RKO (cell line): ENCODE measurements at places on chromosomes 4 and X.

GRCh38 chrX:71909956-71910355 is 689 bp upstream of the NHSL2 start:
- DNase-seq = no peak

- no peak for DNase-seq
Measured at GRCh38 chrX:103360092-103360491, 3.8 kb downstream of the TCEAL9 start.

- DNase-seq = no peak
Measured at GRCh38 chrX:18810416-18810815, 103.0 kb downstream of the PPEF1 start.

- DNase-seq = peak; percentile 49
Measured at GRCh38 chrX:70998411-70999027, 67.6 kb upstream of the SLC7A3 start.

- peak; percentile 65 for DNase-seq
Measured at GRCh38 chr4:108620933-108621905, 843 bp downstream of the RPL34 start.

GRCh38 chrX:38856670-38857265 is 55.5 kb downstream of the MID1IP1 start:
- no peak for DNase-seq

DNA sequence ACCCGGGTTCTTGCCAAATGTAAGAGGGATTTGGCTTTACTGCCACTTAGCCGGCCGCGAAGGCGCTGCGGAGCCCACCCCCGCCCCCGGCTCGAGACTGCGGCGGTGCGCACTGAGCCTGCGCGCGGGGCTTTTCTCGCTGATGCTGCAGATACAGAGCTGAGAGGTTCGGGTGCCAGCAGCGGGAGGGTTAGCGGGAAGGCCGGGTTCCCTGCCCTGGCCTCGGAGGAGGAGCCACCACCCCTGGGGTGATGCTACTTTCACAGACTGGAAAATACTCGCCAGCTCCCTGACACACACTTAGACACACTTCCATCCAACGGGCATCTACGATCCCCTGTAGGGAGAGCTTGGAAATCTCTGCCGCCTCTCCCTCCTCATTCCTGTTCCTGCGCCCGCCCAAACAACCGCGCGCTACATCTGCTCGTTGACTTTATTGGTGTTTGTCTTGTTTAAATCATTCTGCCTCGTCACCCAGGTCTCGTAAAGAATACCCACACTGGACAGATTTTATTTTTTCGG is 2.1 kb upstream of the PCDH7 start:
- DNase-seq = no peak

GRCh38 chr4:86442881-86443280 is 83.0 kb upstream of the MAPK10 start:
- no peak for DNase-seq

GRCh38 chr4:102632241-102633065 is 128.3 kb downstream of the MANBA start:
- no peak for DNase-seq

GRCh38 chr4:102423375-102423774 is 77.8 kb upstream of the NFKB1 start:
- DNase-seq = no peak

GRCh38 chrX:42143866-42144592 is 220.7 kb upstream of the CASK start:
- no peak for DNase-seq

- DNase-seq = no peak
Measured at GRCh38 chr4:68250151-68250930, 4.8 kb upstream of the TMPRSS11B start.

- DNase-seq = no peak
Measured at GRCh38 chrX:150508018-150508417, 60.4 kb upstream of the MTM1 start.

GRCh38 chrX:153736871-153737441 is 12.3 kb downstream of the ABCD1 start:
- DNase-seq = no peak

GRCh38 chr4:166252487-166253402 is 379.7 kb downstream of the TLL1 start:
- peak; percentile 57 for DNase-seq

GRCh38 chrX:16807976-16808542 is 21.8 kb downstream of the TXLNG start:
- no peak for DNase-seq

GRCh38 chr4:102608190-102608589 is 107.0 kb downstream of the NFKB1 start:
- peak; percentile 37 for DNase-seq

DNA sequence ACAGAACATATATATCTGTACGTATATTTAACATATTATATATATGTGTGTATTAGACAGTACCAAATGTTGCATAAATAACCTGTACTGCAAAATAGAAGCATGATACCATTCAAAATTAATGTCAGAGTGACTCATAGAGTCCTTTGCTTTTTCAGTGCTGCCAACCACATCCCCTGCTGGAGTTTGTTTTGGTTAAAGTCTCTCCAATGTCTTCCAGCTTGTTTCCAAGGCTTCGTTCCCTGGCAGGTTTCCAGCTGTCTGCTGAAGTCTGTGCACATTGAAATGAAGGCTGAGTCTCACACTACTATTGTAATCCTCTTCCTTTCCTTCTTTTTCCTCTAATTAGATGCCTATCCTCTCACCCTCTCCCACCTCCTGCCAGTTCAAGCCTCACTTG is 14.9 kb downstream of the NRK start:
- peak; percentile 3 for DNase-seq

DNA sequence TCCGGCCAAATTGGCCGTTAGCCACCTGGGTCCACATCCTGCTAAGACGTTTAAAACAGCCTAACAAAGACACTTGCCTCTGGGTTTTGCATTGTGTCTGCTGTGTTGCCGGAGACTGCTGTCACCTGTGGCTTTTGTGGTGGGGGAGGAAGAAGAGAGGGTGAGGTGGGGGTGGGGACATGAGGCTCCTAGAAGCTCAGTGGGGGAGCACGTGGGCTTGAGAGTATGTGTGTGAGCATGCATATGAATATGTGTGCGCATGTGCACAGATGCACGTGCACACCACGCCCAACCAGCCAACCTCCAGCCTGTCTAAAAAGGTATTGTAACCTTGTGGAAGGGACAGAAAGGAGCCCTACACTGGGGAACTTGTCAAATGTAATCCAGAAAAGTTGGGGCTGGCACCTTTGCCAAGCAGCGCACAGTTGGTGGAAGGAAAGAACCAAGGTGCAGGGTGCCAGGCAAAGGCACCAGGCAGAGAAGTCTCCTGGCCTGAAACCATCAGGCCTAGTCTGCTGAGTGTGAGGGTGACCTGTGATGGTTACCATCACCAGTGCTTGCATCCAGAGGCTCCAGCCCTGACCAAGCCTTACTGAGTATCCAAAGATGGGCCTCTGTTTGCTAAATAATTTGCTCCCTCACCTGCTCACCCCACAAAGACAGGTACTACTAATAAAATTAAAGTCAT is 10.1 kb upstream of the SASH3 start:
- no peak for DNase-seq

DNA sequence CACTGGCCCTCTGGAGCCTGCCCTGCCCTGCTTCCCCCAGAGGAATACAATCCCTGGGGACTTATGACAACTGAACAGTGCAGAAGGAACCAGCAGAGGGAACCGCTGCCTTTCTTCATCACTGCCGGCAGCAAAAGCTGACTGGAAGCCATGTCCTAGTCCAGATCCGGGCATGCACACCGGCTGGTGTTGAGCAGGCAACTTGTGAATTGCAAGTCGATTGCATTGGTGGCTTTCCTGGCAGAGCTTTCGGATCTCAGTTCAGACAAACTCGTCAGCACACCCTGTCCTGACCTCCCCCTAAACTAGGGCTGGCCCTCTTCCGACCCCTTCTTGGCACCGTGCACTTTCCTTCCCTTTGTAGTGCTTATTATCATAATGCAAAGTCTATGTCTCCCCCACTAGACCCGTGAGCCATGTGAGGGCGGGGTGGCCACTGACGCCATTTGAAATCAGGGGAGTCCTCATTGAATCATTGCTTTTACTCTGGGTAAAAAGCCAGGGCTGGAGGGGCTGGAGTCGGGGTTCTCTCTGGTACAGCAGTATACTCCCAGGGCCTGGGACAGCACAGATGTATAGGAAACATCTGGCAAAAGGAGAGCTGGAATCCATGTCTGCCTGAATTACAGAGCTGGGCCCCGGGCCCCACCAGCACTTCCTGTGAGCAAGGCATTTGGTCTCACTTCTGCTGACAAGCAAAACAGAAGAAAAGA is 1.8 kb downstream of the ARHGAP4 start:
- peak; percentile 65 for DNase-seq

DNA sequence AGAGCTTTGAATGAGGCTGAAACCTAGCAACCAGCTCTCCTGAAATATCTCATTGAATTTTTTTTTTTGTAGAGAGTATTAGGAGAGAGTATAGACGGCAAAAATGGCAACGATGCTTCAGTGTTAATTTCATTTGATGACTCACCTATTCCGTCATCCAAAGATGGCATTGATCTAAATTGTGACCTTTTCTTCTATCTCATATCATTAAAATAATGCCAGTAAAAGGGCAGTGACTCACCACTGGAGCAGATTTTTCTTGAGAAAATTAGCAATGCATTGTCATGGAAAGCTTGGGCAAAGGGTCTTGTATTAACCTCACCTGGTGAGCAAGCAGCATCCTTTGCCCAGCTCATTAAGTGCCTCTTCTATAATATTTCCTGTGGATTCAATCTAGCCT is 19.6 kb downstream of the VMA21 start:
- DNase-seq = no peak

DNA sequence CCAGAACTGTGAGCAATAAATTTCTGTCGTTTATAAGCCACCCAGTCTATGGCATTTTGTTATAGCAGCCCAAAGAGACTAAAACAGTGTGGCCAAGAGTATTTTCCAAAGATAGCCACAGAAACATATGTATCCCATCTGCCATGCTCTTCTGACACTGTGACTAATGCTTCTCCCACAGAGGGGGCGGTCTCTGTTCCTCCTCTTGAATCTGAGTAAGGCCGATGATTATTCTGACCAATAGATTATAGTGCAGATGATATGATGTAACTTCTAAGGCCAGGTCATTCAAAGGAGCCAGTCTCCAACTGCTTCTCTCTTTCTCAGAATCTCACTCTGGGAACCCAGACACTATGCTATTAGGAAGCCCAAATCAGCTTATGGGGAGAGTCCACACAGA is 570.7 kb downstream of the BCOR start:
- peak; percentile 46 for DNase-seq
